HT-29 (cell line): ENCODE measurements at places on chromosomes 11 and 22. TPM values are rescaled to one million over a fixed set of nuclear protein-coding genes. Genes with fewer than 3 reads are reported as not detected.

- DNase-seq, result peak; percentile 74
Measured at GRCh38 chr22:30291058-30291892, 2.0 kb upstream of the CASTOR1 start.

- no peak for DNase-seq
Measured at GRCh38 chr11:23990346-23991164, 506.3 kb upstream of the LUZP2 start.

GRCh38 chr11:30585125-30585891 is 845 bp downstream of the MPPED2 start:
- no peak for DNase-seq

GRCh38 chr11:110087812-110088534 is 5.2 kb upstream of the ZC3H12C start:
- DNase-seq, result no peak

DNA sequence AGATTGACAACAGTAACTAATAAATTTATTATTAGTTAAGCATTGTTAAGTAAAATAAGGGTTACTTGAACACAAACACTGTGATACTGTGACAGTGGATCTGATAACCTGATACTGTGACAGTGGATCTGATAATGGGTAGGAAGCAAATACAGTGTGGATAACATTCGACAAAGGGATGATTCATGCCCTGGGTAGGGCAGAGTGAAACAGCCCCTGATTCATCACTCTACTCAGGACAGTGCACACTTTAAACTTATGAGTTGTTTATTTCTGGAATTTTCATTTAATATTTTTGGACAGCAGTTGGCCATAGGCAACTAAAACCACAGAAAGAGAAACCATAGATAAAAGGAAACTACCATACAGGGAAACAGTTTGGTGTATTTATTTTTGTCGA is 60.8 kb upstream of the CTSC start:
- peak; percentile 47 for DNase-seq

DNA sequence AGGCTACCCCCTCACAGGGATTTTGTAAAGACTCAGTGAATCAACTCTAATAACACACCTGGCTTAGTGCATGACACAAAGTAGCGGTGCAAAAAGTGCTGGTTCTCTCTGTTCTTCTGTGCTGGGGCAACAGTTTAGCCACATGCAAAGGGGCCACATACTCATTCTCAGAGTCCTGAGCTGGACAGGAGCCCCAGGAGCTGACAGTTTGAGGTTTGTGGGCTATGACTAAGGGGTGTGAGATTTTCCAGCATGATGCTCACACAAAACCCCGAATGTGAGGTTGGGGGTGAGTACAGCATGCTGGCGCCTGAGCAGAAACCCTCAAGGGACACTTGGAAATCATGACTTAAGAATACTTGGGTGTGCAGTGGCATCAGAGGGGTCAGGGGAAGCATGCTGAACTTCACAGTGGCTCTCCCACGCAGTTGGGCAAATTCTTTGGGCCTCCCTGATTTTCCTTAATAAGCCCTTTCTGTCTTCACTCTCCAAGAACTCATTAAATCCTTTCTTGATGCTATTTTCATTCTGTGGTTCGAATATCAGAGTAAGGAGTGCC is 31.0 kb downstream of the TMPRSS5 start:
- no peak for DNase-seq

- DNase-seq, result no peak
Measured at GRCh38 chr11:4890279-4890678, 8.6 kb downstream of the OR51T1 start.

DNA sequence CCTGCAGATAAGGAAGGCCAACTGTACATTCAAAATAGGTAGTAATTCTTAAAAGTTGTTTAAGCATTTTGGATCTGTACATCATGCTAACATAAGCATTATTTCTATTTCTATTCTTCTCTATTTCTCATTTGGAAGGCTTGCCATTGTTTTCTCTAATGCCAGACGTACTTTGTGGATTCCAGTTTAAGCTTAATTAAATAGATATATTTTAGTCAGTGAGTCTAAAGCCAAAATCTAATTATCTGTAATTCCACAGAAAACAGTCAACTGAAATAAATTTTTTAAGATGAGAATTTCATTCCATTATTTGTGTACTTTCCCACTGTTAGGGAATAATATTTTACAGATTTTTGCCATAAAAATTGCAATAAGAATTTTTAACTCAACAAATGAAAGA is 123.0 kb downstream of the LUZP2 start:
- no peak for DNase-seq

- DNase-seq, result no peak
Measured at GRCh38 chr11:27013781-27014361, 20.0 kb downstream of the FIBIN start.

DNA sequence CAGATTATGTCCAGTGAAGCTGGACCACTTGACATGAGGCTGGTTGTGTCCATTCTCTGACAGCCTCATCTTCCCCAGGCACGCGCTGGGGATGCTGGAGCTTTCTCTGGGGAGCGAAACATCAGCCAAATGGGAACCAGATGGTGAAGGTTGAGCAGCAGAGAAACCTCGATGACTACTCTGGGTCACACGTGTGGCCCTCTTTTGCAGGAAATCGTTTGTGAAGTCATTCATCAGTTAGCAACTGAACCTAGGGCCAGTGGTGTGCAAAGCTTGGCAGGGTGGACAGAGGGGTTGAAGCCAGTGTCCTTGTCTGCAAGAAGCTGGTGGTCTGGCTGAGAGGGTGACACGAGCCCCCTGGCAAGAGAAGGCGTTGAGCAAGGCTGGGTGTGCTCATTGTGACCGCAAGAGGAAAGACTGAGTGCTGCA is 109.8 kb downstream of the ZBTB16 start:
- DNase-seq, result no peak

DNA sequence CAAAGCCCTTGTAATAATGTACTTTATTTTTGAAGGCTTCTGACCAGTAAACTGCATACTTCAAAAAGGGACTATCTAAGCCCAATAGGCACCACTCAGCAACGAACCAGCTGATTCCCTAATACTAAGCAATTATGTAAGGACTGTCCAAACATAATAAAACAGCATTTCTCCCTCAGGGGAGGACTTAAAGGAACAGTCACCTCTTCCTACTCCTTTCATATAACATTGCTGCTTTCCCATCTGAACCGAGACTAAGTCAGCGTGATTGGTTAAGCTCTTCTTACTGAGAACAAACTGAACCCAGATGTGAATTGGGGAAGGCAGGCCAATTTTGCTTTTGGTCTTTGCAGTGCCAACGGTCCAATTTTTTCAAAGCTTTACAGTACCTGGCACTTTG is 420.0 kb downstream of the METTL15 start:
- DNase-seq, result no peak

DNA sequence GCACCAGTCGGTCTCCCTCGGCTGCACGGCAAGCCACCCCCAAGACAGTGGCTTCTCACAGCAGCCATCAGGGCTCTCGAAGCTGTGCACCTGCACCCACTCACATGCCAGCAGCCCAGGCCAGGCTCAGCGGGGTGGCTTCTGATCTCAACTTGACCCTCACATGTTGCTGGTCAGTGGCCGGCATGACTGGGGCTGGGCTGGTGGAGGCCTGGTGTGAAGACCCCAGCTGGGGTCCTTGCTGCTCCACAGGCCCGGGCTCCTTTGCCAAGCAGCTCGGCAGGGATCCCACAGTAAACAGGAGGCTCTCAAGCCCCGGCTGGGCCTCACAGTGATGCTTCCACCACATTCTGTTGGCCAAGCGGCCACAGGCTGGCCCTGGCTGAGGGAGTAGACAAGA is 128.2 kb downstream of the BRD1 start:
- no peak for DNase-seq

DNA sequence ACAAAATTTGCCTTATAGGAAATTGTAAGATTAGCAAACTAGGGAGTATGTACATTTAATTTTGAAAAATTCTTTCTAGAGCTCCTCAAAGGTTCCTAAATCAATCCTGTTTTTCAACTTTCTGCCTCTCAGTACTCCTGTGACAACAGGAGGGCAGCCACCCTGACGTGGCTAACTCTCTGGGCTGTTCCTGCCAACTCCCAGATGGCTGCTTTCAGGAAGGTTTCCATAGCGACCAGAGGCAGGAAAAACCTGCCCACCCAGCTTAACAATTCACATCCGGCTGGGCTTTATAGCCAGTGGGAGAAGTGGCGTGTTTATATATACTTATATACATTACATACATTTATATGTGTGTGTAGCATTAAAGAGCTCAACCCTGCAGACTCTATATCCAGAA is 26.5 kb downstream of the SGSM3 start:
- peak; percentile 94 for DNase-seq

DNA sequence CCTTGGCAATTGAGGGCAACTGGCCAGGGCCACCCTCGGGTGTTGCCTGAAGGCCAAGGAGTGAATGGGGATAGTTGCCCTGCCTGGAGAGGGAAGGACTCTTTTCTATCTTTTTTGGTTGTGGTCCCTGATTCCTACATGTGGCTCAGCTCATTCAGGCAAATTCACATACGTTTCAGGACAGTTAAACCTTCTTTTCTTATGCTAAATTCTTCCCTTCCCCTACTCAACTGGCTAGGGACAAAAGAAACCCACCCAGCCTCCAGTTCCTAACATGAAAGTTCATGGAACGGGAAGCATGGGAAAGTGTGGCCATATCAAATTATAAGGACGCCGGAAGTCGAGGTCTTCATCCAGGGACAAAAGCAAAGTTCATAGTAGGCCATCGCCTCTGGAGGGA is 26.3 kb upstream of the APLNR start:
- DNase-seq, result no peak

DNA sequence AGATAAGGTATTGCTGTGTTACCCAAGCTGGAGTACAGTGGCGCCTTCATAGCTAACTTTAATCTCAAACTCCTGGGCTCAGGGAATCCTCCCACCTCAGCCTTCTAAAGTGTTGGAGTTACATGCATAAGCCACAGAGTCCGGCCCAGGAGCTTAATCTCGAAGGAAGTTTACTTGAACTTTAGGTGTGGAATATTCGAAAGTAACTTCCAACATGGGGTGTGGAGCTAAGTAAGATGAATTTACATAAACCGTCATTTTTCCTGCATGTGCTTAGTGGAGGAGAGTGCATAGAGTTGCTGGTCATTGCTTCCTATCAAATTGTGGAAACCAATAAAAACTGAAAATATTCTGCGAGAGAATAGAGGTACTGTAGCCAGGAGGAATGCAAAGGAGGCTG is 1.5 kb downstream of the ATG13 start:
- peak; percentile 40 for DNase-seq

DNA sequence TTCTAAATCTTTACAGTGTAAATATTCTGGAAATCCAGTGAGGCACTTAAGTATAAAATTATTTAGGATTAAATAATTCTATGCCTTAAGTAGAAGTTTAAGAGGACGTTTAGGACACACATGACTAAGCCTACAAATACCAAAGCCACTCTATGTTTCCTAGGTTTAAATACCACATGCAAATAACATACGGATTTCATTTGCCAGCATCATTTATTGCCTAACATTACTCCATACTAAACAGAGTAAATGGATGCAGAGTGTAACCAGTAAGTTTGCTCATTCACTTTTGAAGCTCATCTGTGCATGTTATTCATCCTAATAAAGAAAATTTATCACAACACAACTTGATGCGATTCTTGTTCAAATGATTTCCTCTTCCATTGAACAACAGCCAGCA is 4.1 kb downstream of the BDNF start:
- no peak for DNase-seq

- no peak for DNase-seq
Measured at GRCh38 chr11:122285070-122285988, 169.3 kb upstream of the BLID start.

DNA sequence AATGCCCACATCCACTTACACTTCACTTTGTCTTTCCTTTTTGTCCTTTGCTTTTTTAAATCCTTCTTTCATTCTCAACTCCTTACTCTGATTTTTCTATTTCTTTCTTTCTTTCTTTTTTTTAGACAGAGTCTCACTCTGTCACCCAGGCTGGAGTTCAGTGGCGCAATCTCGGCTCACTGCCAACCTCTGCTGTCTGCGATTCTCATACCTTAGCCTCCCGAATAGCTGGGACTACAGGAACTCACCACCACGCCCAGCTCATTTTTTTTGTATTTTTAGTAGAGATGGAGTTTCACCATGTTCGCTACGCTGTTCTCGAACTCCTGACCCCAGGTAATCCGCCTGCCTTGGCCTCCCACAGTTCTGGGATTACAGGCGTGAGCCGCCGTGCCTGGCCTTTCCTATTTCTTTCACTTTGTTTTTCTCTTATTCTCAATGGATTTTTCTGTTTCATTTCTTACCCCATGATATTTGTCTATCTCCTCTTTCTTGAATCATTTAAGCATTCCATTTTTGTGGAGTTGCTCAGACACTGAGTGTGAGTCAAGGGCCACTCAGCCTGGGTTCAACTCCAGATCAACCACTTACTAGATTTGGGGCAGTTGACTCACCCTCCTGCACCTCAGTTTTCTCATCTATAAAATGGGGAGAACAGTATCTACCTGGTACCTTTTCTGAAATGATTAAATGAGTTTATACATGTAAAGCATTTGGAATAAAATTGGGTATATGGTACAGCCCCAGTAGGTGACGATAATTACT is 7.6 kb downstream of the KCNJ5 start:
- DNase-seq, result no peak

DNA sequence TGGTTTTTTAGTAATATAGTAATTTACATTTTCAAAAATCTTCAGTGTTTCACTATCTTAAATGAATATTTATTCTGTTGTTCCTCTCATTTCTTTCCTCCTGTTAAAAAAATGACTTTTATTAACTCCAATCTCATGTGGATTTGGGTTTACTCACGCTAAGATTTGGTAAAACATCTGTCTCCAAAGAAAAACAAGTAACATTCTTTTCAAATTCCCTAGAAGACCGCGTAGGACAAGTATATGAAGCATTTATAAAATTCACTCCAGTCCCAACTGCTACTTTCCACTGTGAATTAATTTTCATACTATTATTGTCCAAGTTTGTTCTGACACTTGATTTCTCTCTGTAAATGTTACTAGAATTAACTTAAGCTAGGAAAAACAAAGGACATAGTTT is 26.2 kb downstream of the SBF2 start:
- no peak for DNase-seq

GRCh38 chr22:37578002-37578401 is 1.9 kb downstream of the LGALS2 start:
- no peak for DNase-seq

- DNase-seq, result no peak
Measured at GRCh38 chr11:129998107-129998506, 4.5 kb downstream of the PRDM10 start.

The APOA5 gene
- total RNA-seq, result not detected in 2 replicates

The CARS1 gene
- total RNA-seq, result 47.7 and 55.8 TPM in 2 replicates

The HTR3A gene
- not detected in 2 replicates for total RNA-seq

The JOSD1 gene
- 60.5 and 79.2 TPM in 2 replicates for total RNA-seq

The KCNJ11 gene
- 2.1 and 6.6 TPM in 2 replicates for total RNA-seq

The DGCR6 gene
- total RNA-seq, result 0.70 and 2.2 TPM in 2 replicates

The SIAE gene
- total RNA-seq, result 6.8 and 6.9 TPM in 2 replicates

The NRGN gene
- total RNA-seq, result 9.9 and 12.4 TPM in 2 replicates

The CDC42EP2 gene
- total RNA-seq, result 30.9 and 36.5 TPM in 2 replicates

The STARD10 gene
- 1,082 and 1,283 TPM in 2 replicates for total RNA-seq

The PSMA1 gene
- total RNA-seq, result 121 and 139 TPM in 2 replicates

The WNT7B gene
- total RNA-seq, result 17.4 and 31.4 TPM in 2 replicates
